Heart left ventricle (tissue), 16 donors: ENCODE measurements at places on chromosomes 13 and 19.

DNA sequence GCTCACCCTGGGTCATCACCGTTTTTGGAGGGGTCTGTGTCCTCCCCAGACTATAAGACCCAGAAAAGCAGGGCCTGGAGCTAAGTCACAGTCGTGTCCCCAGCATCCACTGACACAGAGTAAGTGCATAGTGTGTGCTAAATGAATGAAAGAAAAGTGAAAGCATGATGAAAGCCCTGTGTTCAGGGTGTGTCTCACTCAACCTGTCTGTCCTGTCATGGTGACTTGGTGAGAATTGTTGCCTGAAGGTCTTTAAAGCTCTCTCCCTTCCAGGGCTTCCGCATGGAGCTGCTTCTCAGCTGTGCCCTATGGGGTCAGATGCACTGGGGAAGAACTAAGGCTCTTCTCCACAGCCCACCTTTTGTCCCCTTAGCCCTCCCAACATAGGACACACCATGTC is 20.5 kb upstream of the IGFL1 start:
- H3K27ac ChIP-seq, result no peak overlapping the region
- no peak for DNase-seq
- peaks cover 11% of the 10 kb centered on the region for H3K4me1 ChIP-seq
- H3K4me3 ChIP-seq, result no peak overlapping the region
- no peaks in the 10 kb centered on the region for H3K27me3 ChIP-seq

DNA sequence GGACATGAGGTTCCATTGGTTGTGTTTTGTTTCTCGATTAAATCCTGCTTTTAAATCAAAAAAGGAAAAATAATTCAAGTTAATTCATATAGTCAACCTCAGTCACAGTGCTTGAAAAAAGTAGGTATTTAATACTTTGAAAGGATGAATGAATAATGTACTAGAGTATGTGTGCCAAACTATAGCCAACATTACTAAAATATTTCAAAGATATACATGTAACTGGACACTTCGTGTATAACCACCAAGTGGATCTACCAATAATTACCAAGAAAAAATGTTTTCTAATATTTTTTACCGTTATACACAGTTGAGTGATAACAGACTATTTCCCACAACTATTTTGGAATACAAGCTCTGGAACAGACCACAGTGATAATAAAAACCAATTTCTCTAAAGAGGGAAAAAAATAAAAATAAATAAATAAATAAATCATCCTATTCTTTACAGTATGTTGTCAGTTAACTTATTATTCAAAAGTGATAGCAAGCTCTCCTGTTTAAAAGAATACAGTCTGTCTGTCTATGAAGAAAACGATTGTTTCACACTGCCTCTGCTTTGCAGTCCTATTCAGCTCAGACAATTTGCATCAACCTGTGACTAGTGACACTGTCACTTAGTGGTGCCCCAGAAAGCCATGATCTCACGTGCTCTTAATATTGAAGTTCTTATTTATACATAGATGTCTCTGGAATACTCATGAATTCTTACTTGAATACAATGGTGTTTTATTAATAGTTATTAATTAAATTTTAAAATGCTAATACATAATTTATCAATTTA is 58.2 kb downstream of the UBL3 start:
- peaks cover 13% of the 10 kb centered on the region for H3K4me1 ChIP-seq
- DNase-seq, result no peak
- no peak overlapping the region for H3K27ac ChIP-seq
- no peaks in the 10 kb centered on the region for H3K27me3 ChIP-seq

- no peaks in the 10 kb centered on the region for H3K36me3 ChIP-seq
- H3K27ac ChIP-seq, result no peak overlapping the region
- no peak overlapping the region for H3K4me3 ChIP-seq
- DNase-seq, result no peak
Observed at GRCh38 chr13:33217256-33217655, 68.3 kb downstream of the STARD13 start.

- H3K27me3 ChIP-seq, result peaks cover 11% of the 10 kb centered on the region
- H3K27ac ChIP-seq, result no peak overlapping the region
- H3K4me3 ChIP-seq, result no peak overlapping the region
- H3K4me1 ChIP-seq, result no peaks in the 10 kb centered on the region
- no peaks in the 10 kb centered on the region for H3K36me3 ChIP-seq
- no peak for DNase-seq
Observed at GRCh38 chr19:33686687-33687480, 65.1 kb downstream of the CHST8 start.

GRCh38 chr19:2340496-2341243 is 12.2 kb downstream of the SPPL2B start:
- no peaks in the 10 kb centered on the region for H3K27me3 ChIP-seq
- DNase-seq, result no peak
- H3K27ac ChIP-seq, result no peak overlapping the region
- H3K36me3 ChIP-seq, result peaks cover 21% of the 10 kb centered on the region
- H3K4me1 ChIP-seq, result no peaks in the 10 kb centered on the region
- H3K4me3 ChIP-seq, result no peak overlapping the region

GRCh38 chr13:104750377-104750776 is 1684.2 kb upstream of the SLC10A2 start:
- no peaks in the 10 kb centered on the region for H3K36me3 ChIP-seq
- no peak overlapping the region for H3K27ac ChIP-seq
- no peaks in the 10 kb centered on the region for H3K27me3 ChIP-seq
- no peak for DNase-seq
- no peak overlapping the region for H3K4me3 ChIP-seq

DNA sequence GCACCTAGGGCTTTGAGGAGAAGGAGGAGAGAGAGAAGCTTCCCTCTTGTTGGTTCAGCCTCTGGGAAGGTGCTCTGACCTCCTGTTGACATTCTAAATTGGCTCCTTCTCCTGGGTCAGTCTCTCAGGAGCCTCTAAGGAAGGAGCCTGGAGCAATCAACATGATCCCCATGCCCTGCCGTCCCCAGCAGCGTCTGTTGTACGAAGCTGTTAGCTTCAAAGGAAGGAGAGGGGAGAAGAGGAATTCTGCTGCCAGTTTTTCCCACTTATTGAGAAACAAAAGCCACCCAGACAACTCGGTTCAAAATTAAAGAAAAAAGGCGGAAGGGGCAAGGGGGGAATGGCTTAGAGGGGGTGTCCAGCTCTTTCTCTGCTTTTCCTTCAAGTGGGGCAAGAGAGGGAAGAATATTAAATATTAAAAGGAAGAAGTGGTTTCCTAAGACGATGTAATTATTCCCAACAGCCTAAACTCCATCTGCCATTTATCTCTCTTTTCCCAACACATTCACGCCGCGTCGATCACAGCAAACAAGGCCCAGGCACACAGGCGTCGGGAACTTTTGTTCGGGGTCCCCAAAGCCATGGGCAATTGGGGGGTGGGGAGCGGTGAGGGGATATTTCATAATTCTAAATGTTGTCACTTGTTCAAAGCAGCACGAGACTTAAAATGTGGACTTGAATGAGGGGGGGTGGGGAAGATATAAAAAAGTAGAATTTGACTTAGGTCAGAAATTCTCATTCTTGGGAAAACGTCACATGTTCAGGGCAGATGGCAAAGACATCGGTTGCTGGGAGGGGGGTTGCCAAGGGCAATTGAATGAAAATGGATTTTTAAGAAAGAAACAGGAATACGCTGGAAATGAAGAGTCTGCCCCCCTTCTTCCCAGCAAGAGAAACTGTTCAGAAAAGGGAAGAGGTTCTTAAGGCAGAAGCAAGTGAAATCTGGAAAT is 116.8 kb upstream of the CACNA1A start:
- no peaks in the 10 kb centered on the region for H3K4me1 ChIP-seq
- no peak for DNase-seq
- H3K36me3 ChIP-seq, result no peaks in the 10 kb centered on the region
- H3K27ac ChIP-seq, result no peak overlapping the region
- H3K27me3 ChIP-seq, result peaks cover 14% of the 10 kb centered on the region

GRCh38 chr19:11663181-11663591 is 65.9 kb downstream of the ZNF627 start:
- no peak overlapping the region for H3K27ac ChIP-seq
- no peaks in the 10 kb centered on the region for H3K4me1 ChIP-seq
- no peak for DNase-seq

DNA sequence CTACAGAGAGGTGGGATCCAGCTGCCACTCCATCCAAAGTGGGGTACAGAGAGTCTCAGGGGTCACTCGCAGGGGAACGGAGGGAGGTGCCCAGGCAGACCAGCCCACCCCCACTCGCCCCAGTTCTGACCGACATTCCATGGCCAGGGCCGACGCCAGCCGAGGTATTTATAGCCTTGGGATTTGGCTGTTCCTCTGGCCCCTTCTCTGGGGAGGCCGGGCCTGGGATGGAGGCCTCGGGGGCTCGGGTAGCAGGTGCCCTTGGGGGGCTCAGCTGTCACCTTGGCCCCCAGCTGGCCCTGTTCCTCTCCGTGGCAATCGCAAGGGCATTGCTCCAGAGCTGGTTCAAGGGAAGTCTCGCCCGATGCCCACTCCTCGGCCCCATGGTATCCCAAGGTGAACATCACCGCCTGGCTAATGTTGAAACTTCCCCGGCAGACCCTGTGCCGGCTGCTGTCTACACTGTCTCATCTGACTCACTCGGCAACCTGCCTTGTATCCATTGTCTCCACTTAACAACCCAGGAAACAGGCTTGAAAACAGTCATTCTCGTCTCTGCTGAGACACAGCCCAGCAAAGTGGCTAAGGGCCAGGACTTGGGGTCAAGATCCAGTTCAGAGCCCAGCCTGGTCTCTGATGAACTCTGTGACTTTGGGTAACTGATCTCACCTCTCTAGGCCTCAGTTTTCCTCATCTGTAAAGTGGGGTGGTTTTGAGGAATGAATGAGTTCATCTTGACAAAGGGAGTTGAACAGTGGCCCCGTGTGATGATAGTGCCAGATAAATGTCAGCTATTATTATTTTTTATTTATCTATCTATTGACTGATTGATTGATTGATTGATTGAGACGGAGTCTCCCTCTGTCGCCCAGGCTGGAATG is 9.7 kb downstream of the PRKACA start:
- peak overlapping the region; percentile 99 for H3K27ac ChIP-seq
- H3K4me3 ChIP-seq, result no peak overlapping the region
- H3K36me3 ChIP-seq, result no peaks in the 10 kb centered on the region

- H3K36me3 ChIP-seq, result no peaks in the 10 kb centered on the region
- H3K4me3 ChIP-seq, result peak overlapping the region; percentile 98
- H3K4me1 ChIP-seq, result peaks cover 25% of the 10 kb centered on the region
Observed at GRCh38 chr13:112587212-112587763, 665 bp downstream of the TUBGCP3 start.

DNA sequence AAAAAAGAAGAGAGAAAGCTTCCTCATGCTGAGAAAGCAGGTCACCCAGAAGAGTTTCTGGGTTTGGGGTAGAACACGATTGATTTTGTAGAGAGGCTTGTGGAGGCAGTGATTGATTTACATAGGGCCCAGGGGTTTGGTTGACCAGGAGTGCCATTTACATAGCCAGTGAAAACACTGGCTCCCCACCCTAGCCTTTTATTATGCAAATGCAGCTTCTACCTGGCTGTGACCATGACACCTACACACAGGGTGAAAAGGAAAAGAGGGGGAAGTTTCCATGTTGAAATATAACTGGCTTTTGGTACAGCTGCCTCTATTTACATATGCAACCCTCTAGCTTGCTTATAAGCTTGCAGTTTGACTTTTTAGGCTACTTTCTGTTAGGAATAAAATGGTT is 62.0 kb downstream of the ZNF100 start:
- no peak overlapping the region for H3K4me3 ChIP-seq
- no peak for DNase-seq
- no peak overlapping the region for H3K27ac ChIP-seq
